GDM1 (cell line): ENCODE measurements at places on chromosomes 6 and 20.

- no peak for DNase-seq
Observed at GRCh38 chr6:156174031-156174890, 602.9 kb upstream of the ARID1B start.

- peak; percentile 62 for DNase-seq
Observed at GRCh38 chr6:89371849-89372505, 19.5 kb upstream of the UBE2J1 start.

DNA sequence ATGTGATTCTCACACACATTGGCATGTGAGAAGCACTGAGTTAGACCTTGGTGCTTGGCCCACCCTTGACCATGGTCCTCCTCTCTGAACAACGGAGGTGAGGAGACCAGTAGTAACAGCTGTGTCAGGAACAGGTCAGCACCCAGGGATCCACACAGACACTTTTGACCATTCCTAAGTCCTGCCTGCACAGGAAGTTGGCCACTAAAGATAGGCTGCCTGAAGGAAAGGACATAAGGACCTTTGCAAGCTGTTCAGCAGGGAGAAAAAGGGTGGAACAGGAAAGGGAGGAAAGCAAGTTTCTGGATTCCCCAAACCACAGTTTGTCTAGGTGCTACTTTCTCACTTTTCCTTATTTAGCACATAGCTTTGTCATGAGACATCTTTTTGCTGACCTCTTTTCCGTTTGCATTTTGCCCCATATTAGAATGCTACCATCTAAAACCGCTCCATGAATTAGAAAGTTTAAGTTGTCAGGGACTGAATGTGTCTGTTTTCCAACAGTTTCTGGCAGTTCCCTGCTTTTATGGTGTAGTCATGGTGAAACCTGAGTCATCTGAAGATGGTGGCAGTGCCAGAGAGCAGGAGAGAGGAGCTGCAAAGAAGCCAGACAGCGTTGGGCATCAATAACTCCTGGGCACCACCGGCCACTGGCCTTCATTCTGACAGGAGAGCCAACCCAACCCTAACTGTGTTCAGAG lies 1.1 kb upstream of the CD109 start:
- no peak for DNase-seq

- DNase-seq, result no peak
Observed at GRCh38 chr6:9467741-9468140, 947.1 kb downstream of the TFAP2A start.

- DNase-seq, result no peak
Observed at GRCh38 chr20:1930165-1930564, 35.0 kb downstream of the SIRPA start.

DNA sequence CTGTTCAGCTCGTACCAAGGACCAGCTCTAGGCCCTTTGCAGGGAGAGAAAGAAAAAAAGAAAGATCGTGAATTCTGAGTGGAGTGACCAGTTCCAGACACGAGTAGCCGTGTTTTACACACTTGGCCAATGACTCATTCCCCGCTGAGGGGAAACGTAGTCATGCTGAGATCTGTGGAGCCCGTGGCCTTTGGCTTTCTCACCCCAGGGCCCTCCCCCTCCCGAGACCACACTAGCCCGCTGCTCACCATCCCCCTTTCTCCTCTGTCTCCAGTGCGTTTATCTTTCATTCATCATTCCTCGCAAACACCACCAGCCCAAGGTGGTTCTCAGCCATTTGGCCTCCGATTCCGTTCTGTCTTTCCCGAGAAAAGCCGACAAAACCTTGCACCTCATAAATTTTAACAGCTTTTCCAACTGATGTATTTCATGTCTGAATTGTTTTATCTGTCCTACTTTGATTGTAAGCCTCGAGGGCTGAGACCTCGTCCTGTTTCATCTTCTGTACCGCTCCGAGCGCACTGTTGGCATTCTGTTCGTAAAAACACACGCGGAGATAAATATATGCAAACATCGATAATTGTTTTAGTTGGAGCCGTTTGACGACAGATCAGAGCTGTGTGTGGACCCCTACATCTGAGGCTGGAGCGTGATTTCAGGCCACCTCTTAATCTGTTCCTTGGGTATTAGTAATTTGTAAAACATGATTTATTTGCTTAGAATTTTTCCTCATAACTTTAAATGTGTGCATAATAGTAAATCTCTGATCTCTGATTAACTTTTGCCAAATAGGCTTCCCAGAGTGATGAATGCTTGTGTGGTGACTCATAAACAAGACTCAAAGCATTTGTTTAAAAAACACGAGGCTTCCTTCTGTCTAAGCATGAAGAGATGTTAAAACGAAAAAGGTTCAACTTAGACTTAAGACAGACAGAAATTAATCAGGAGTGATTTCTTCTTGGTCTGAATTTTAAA lies 336.6 kb downstream of the CDH4 start:
- no peak for DNase-seq
